ENCODE measurements at places on chromosomes 5 and 9.
A peak's percentile ranks its signal among the peaks of the same experiment; 100 is the strongest.

DNA sequence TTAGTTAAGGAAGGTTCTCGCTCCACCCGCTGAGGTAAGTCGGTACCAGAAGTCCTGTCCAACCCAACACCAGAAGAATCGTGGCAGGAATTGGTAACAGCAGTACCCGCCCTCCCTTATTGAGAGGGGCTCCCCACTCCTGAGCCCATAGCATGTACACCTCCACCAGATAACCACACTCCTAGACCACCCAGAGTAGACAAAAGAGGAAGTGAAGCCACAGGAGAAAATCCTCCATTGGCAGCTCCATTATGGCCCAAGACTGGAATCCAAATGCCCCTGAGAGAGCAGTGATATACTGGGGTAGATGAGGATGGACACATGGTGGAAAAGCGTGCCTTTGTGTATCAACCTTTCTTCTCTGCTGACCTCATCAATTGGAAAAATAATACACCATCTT is 106.1 kb upstream of the EPB41L4A start:
- DNase-seq = no peak

DNA sequence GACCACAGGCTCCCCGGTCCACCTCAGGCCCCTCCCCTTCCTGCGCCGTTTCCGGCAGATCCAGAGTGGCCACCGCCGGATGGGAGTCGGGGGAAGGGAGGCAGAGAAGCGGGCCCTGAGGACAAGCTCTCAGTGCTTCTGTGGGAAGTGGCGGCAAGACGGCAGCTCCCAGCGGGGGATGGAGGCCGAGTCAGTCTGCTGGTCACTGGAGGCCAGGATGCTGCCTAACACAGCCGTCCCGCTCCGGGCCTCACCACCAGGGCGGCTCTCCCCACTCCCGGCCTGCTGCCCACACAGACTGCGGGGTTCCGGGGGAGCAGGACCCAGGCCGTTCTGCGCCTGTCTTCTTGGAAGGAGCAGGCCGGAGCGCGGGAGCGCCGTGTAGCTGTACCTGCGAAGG is 31.4 kb downstream of the FXN start:
- no peak for DNase-seq

DNA sequence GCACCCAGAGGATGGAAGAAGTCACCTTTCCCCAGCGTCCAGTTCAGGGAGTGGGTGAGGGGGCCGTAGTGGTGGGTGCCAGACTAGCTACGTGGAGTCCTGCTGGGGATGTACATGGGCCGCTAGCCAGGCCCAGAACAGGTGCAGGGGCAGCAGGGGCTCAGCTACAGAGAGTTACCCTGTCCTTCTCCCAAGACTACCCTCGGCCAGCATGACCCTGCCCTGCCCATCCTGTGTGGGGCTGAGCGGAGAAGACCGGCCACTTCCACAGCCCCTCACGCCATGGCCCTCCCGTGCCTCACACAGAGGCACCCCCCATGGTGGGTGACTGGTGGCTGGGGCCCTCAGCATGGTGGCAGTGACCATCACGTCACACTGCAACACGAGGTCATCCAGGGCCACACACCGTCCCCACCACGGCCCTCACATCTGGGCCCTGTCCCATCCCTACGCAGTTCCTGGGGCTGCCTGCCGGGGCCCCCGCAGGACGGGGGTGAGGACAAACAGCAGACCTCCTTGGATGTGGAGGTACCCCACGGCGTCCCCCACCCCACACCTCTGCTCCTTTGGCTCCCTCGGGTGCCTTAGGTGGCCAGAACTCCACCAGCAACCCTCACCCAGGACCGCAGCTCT is 977 bp upstream of the DPP7 start:
- DNase-seq = no peak

GRCh38 chr5:179272326-179273072 is 72.8 kb downstream of the ADAMTS2 start:
- no peak for DNase-seq

- DNase-seq = no peak
Measured at GRCh38 chr9:127514468-127514867, 63.2 kb downstream of the LRSAM1 start.

- DNase-seq = no peak
Measured at GRCh38 chr5:79508794-79509193, 5.1 kb downstream of the HOMER1 start.

GRCh38 chr9:26800322-26800721 is 92.3 kb downstream of the CAAP1 start:
- DNase-seq = no peak

- DNase-seq = peak; percentile 58
Measured at GRCh38 chr9:99072040-99072394, 32.9 kb upstream of the TGFBR1 start.

DNA sequence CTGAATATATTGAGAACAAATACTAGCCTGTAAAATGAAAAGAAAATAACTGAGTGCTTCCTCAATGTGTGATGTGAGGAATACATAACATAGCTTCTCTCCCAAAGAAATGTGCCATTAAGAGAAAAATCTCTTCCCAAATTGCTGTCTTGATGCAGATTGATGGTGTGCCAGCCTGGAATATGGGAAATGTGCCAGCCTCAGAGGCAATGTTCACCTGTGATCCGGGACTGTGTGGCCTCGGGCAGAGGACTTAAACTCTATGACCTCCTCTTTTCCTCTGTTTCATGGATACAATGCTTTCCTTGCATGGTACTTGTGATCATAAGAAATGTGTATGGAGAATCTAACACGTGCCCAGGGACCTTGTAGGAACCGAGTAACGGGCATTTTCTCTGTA is 370.9 kb downstream of the DIRAS2 start:
- no peak for DNase-seq

- DNase-seq = peak; percentile 85
Measured at GRCh38 chr5:10689391-10690081, 71.5 kb downstream of the DAP start.

- no peak for DNase-seq
Measured at GRCh38 chr5:157115502-157115901, 6.7 kb upstream of the HAVCR2 start.

GRCh38 chr9:83330207-83331196 is 207.7 kb downstream of the FRMD3 start:
- no peak for DNase-seq

DNA sequence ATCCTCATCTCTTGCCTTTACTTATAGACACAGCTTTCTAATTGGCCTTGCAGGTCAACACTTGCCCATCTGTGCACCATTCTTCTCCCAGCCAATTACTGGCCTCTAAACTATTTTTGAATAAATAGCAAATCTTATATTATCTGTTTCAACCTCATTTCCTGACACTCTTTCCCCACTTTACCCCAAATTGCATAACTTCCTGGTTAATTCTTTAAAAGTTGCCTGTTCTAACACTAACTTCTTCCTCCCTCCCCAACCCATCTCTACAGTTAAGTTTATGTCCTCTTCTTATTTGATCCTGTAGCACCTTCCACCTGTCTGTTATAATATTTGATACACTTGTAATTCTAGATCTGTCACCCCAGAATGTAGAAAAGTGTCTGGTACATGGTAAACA is 372.1 kb downstream of the PDE4D start:
- DNase-seq = no peak

GRCh38 chr5:109690242-109690974 is 681 bp downstream of the MAN2A1 start:
- peak; percentile 15 for DNase-seq

DNA sequence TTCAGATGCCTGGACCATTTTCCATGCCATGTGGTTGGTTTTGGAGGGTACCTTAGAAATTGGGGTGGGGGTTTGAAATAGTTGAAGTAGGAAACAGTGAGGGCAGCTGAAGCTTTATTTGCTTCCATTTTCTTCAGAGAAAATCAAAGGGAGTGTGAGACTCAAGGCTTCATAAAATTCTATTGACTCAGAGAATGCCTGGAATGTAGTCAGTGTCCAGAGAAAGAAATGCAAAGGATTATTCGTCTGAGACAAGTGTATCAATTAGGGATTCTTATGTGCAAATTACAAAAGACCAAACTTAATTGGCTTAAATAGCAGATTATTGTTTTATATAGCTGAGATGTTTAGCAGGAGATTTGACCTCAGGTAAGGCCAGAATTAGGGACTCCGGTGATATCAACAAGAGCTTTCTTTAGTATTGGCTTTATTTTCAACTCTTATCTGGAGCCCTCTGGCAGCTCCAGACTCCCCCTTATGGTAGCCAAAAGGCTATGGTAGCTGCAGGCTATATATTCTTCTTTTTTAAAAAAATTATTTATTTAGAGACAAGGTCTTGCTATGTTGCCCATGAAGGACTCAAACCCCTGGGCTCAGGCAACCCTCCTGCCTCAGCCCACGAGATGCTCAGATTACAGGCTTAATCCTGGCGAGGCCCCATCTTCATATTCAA is 38.9 kb downstream of the PTTG1 start:
- DNase-seq = no peak

DNA sequence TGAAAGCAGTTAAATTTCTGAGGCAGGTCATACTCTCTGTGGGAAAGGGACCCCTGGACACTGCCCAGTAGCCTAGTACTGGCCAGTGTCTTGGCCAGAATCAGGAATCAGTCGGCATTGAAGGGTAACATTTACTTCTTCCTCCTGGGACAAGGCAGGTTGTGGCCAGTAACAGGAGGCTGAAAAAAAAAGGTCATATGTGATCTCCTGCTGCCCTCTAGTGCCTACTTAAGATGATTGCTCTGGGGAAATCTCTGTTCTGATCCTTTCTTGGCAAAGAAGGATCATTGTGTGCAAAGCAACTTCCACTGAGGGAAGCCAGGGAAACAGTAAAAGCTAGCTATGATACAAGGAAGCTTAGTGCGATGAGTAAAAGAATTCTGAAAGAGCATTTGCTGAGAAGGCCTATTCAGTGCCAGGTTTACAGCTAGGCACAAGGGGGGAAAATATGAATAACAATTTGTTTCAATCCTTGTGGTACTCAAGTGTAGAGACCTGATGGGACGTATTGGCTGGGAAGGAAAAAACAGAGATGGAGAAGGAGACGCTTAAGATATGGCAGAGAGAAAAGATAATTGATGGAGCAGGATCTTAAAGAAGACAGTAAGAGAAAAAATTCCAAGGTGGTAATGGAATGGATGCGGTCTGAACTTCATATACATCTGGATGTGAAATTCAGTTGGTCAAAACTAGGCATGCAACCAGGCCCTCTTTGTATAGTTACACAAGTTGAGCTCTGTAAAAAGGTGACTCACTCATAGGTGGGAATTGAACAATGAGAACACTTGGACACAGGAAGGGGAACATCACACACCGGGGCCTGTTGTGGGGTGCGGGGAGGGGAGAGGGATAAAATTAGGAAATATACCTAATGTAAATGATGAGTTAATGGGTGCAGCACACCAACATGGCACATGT is 25.8 kb upstream of the TRIM32 start:
- peak; percentile 87 for DNase-seq

DNA sequence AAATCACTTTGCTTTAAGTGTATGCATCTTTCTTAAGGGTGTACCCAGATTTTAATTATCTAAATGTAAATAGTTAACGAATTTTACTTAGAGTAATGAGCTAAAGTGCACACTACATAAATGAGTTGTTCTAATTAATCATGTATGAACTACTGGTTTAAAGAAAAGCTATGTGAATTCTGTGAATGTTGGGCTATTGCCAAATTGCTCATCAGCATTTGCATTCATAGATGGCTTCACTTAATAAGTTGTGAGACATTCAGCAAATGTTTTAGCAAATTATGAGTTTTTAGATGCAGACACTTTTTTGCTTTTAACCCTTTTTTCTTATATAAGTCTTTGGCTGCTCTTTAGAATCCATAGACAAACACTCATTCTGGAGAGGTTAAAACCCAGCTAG is 175.7 kb downstream of the PBX3 start:
- DNase-seq = no peak

GRCh38 chr5:135008981-135009735 is 24.9 kb downstream of the PITX1 start:
- DNase-seq = no peak

DNA sequence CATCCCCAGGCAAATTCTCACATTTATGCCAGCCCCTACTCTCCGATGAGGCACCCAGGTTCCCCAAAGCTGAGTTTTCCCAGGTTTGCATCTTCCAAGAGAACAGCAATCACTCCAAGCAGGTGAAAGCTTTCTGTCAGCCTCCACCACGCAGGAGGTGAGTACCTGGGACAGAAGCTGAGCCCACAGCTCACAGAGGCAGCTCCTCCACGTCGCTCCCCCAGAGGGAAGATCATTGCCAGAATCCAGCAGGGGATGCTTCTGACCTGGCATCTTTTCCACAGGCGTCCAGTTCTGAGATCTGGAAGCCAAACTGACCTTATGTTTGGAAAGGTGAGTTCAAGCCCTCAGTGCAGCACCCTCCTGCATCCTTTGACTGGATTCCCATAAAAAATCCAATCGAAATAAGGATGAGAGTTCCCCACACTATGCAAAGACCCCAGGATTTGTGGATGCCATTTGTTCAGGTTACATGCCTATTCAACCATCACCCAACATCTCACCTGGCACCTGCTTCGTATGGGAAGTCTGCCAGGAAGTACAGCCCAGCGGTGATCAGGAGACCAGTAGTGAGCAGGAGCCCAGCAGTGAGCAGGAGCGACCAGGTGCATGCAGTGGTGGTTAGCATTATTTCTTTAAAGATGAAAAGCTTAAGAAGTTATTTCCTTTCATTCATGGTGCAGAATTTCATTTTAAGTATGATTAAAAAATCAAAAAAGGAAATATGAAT is 47.4 kb upstream of the OLFM1 start:
- DNase-seq = no peak

GRCh38 chr9:20462410-20462809 is 159.9 kb downstream of the MLLT3 start:
- no peak for DNase-seq

GRCh38 chr5:144151026-144151425 is 19.4 kb downstream of the YIPF5 start:
- peak; percentile 16 for DNase-seq

- DNase-seq = peak; percentile 52
Measured at GRCh38 chr5:61167382-61167781, 5.1 kb upstream of the SMIM15 start.

DNA sequence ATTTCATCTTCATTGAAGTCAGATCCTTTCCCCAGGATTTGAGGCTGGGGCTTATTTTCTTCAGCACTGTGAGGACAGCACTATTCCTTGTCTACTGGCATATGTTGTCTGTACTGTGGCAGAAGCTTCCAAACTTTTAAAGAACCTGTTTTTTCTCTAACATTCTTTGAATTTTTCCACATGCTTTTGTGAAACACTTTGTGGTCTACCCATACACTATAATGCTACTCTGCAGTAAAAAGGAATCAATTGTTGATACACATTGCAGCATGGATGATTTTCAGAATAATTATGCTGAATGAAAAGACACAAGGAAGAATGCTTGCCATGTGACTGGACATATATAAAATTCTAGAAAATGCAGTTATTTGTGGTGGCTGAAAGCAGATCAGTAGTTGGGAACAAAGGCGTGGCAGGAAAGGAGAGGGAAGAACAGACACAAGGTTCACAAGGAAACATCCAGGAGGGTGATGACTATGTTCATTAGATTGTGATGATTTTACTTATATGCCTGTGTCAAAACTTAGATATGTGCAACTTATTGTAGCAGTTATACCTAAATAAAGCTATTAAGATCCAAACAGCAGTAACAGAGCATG is 96.8 kb downstream of the WNK2 start:
- no peak for DNase-seq

DNA sequence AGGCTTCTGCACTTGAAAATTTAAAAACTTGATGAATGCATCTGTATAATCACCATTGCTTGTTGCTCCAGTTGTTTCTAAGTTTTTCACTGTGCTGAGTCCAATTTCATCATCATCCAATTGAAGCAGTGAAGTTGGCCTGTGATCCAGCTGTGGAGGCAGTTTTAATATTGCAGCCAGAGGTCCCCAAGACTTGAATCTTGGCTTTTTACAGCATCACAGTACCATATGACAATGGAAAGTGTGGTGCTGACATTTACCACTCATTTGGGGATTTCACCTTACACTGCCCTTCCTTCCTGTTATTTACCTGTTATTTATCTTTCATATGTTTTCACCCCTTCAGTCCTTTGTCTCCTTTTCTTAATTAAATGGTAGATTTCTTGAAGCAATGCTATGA is 76.2 kb upstream of the SPIN1 start:
- DNase-seq = no peak
